ENCODE measurements at places on chromosomes 1 and 21. TPM values are rescaled to one million over a fixed set of nuclear protein-coding genes. Genes with fewer than 3 reads are reported as not detected.

DNA sequence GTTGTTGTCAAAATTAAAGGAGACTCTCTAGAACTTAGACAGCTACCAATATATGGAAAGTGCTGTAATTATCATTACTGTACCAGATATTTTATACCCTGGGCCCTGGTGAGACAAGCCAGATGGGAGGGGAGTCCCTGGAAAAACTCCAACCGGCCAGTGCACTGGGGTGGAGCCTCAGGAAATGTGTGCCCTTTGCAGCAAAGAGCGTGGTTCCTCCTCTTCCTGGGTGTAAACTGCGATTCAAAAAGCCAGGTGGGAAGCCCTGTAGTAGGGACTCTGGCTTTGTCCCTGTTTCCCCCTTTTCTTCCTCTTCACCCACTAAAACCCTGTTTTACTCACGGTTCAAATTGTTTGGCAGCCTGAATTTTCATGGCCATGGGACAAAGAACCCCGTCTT lies 812.3 kb downstream of the PLA2G4A start:
- DNase-seq: peak; percentile 11

GRCh38 chr1:169724168-169724567 lies 9.7 kb downstream of the SELE start:
- no peak for DNase-seq

- no peak for DNase-seq
These were observed 5.6 kb downstream of the EPS8L3 start for GRCh38 chr1:109757936-109758786.

- DNase-seq: no peak
These were observed 33.2 kb downstream of the DDI2 start for GRCh38 chr1:15650433-15650832.

DNA sequence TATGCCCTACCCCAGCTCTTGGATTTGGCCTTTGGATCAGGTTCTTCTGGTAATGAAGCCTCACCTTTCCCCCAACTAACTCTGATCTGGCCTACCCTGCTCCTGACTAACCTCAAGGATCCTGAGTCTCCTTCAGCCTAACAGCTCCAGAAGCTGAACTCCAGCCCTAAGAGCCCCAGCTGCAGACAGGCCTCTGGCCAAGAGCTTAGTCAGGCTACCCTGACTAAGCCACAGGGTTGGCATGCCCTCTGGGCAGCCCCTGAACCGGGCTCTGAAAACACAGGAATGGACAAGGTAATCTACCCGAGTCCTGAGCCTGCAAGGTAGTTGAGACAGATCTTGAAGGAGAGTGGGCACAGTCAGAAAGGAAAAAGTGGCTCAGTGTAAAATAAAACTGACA lies 29.4 kb downstream of the COA7 start:
- no peak for DNase-seq

DNA sequence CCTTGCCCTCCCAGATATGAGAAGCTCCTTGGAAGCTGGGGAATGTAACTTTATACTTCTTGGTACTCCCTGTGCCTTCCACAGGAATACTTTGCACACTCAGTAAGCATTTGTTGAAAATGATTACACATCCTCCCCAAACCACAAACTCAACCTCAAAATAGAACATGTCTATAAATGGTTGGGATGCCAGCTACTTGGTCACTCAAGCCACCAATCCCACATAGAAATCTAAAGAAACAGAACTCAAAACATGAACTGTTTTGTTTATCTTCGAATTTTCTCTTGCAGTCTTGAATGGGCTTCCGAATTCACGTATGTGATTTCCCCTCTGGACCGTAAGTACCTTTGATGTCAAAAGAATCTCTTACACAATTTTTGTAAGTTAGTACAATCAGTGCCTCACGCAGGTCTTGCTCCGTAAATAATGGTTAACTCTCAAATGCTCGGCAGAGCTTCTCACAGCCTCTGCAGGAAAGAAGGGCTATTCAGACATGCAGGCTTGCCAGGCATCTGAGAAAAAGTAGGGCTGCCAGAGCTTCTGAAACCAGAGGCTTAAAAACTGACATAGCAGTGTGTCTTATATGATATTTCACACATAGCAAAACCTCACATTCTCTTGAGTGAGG lies 26.9 kb downstream of the SORT1 start:
- DNase-seq: no peak

GRCh38 chr1:178844436-178844835 lies 26.4 kb downstream of the ANGPTL1 start:
- DNase-seq: no peak

DNA sequence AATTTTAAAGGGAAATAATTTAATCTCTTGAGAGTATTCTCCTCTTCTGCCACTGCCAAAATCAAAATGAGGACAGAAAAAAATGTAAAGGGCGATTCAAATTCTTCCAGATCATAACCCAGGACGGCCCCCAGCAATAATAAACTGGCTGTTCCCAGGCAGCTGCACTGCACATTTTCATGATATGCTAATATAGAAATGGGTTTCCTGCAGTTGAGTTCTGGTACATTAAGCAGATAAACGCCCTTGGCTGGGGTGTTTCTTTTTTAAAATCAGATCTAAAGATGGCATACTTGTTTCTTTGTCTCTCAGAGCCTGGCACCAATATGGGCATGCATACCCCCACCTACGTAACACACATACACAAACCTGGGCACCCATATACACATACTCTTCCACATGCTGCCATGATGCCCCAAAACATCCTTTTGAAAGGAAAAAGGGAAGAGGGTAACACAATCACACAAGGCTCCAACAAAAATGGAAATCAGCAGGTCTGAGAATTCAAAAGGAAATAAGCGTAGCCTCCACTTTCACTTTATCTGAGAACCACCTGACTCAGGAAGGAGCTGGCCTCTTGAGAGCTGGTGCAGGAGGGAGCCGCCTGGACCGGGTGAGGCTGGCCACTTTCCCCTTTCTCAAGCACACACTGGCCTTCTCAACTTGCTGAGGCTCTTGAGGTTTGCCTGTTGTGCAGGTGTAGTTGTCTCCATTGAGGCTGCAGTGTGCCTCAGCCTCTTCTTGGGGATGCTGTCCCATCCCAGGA lies 653.4 kb downstream of the KIF26B start:
- DNase-seq: no peak

The ITLN1 gene
- total RNA-seq: not detected

GRCh38 chr1:61237659-61238358 lies 155.4 kb downstream of the NFIA start:
- DNase-seq: no peak

DNA sequence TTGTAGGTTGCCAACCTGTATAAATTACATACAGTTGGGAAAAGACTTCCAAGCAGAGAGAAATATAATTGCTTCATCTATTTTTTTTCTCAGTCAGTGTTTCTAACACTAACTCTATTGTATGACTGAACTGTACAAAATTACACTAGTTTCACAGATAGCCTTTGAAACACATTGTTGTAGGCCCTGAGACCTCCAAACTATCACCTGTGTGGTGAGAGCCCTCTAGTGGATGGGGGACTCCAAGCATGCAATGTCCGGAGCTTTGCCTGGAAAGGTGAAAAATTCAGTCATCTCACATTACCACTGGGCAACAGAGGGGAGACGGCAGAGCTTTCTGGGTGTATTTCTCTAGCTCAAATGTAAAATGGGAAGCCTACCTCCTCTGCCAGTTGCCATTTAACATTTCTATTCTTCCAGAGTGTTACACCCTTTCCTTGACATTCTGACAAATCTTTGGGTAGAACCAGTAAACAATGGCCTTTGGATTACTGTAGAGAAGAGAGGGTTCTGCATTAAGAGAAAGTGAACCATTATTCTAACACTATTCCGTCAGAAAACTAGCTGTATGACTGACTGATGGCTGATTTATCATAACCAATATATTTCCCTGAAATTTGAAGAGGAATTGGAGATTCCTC lies 212.2 kb downstream of the LYPLAL1 start:
- peak; percentile 65 for DNase-seq

The ACTN2 gene
- 0.52 TPM for total RNA-seq

The ANKRD35 gene
- 1.1 TPM for total RNA-seq

- DNase-seq: peak; percentile 41
These were observed 6.6 kb downstream of the EPHB2 start for GRCh38 chr1:22717037-22717760.

GRCh38 chr1:46187106-46187869 lies 10.9 kb downstream of the POMGNT1 start:
- DNase-seq: no peak

The OR2G6 gene
- total RNA-seq: not detected

DNA sequence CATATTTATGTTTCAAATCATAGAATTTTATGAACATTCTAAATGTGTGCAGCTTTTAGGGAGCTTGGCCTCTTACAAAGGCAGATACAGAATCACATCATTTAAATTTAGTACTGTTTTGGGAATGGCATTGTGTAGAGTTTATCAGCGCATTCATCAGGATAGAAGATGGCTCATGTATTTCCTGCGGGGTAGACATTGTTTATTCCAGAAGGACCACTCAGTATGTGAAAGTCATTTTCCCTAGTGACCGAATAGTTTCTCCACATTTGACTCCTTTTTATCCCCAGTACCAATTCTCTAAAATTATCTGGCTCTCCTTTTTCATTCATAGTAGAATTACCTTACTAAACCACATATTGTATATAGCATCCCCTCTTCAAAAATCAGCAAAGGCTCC lies 981.9 kb upstream of the ADGRL4 start:
- no peak for DNase-seq

GRCh38 chr21:41497008-41497407 lies 10.9 kb downstream of the TMPRSS2 start:
- no peak for DNase-seq

DNA sequence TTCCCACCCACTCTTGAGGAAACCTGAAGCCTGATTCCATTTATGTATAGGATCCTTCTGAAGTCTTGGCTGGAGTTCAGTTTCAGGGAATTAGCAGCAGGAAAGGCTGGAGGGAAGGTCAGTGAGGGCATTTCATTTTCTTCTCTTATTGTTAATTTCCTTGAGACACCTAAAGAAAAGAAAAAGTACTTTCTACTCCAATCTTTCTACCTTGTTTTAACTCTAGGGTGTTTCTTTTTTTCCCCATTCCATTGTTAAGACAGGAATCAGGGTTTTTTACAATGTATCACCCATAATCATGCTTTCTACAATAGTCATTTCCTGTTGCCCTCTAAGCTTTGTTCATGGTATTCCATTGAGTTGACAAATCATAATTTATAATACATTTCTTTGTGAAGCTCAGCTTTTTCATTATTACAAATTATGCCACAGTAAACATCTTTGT lies 27.4 kb downstream of the SNRPE start:
- DNase-seq: no peak

The WNT4 gene
- not detected for total RNA-seq

The ADCY10 gene
- not detected for total RNA-seq

GRCh38 chr1:78254517-78254916 lies 208.8 kb downstream of the GIPC2 start:
- DNase-seq: no peak

The PLEKHA6 gene
- total RNA-seq: 1.5 TPM

The RSPO1 gene
- total RNA-seq: 0.93 TPM

GRCh38 chr1:187096689-187097088 lies 267.9 kb downstream of the PLA2G4A start:
- no peak for DNase-seq

The EPHB2 gene
- total RNA-seq: 80.2 TPM

GRCh38 chr1:161930064-161930463 lies 93.6 kb downstream of the OLFML2B start:
- DNase-seq: no peak

The OR10J1 gene
- not detected for total RNA-seq
